Cerebellum (tissue), 4 donors: ENCODE measurements at places on chromosomes 2 and 18. TPM values are rescaled to one million over a fixed set of nuclear protein-coding genes. Genes with fewer than 3 reads are reported as not detected.

DNA sequence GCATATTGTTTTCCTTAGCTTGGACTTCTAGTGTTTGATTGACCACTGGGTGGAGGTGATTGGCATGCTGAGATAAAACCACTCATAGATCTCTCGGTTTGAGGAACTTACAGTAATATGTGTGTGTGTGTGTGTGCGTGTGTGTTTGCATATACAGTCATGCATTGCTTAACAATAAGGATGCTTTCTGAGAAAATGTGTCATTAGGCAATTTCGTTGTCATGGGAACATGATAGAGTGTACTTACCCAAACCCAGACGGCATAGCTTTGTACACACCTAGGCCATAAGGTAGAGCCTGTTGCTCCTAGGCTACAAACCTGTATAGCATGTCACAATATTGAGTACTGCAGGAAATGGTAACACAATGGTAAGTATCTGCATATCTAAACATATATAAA, 167.3 kb downstream of the NYAP2 start:
- no peak for DNase-seq

DNA sequence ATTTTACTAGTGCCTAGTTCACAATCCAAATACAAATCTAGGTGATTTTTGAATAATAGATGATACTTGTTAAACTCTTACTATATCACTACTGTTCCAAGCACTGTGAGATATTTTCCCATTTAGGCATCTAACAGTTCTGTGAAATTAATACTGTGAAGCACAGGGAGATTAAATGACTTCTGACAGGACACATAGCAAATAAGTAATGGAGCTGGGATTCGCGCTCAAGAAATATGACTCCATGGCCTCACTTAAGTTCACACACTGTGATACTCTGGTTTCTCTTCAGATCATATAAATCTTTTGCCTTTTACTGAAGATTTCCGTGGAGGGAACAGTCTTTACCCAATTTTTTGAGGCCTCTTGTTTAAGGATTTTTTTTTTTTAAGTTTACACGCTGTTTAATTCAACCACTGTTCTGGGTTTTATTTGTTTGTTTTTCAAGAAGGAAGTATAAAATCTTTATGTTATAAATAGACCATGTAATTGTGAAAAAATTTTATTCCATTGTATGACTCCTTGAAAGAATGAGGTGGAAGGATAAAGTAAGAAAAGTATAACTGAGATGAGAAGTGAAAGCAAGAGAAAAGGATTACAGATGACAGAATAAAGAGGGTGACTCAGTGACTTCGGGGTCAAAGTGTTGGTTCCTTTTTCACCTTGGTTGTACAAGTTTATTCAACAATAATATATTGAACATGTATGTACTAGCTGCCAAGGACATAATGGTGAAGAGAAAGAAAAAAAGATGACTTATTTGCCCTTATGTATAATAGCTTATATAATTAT, 30.2 kb downstream of the RBM45 start:
- DNase-seq, result no peak

DNA sequence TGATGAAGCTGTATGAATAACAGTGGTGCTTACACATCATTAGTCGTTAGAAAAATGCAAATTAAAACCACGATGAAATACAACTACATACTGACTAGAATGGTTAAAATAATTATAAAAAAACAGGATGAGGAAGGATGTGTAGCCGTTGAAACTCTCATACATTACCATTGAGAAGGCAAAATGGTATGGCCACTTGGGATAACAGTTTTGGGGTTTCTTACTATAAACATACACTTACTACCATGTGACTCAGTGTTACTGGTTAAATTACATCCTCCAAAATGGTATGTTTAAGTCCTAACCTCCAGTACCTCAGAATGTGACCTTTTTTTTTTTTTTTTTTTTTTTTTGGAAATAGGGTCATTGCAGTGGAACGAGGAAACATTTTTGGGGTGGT, 58.4 kb downstream of the UBE2E3 start:
- no peak for DNase-seq

DNA sequence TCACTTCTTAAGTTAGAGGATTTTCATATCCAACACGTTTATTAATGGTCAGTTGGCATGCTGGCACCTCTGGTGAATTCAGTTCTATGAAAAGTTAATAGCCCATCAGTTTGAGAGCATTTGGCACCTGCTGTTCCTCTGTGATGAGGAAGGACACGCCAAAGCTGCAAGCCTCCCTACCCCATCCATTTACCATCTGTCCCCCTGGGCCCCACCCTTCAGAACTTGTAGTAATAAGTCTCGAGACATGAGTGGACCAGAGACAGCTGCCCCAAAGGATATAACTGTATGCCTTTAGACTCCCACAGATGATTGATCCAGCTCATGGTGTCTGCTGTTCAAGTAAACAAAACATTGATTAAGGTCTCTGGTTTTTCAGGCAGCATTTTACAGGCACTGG, 6.3 kb downstream of the OST4 start:
- DNase-seq, result no peak

GRCh38 chr18:31039426-31039825, 3.1 kb downstream of the DSC3 start:
- no peak for DNase-seq

- no peak for DNase-seq
Measured at GRCh38 chr2:230754200-230754599, 41.6 kb downstream of the CAB39 start.

DNA sequence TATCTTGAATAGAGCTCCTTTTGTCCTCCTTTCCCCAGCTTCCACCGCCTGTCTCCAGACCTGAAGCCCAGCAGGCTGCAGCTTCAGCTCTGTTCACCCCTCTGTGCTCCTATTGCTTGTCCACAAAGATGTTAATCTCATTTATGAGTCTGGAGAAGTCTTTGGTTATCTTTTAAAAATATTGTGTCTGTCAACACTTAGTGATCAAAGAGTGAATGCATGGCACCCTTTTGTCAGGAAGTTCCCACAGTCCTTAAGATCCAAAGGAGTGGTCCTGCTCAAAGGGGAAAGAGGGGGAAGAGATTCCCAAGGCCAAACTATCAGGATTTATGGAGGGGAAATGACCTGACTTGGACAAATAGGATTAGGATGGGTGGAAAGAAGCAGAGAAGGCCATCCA, 118.9 kb downstream of the ACAA2 start:
- DNase-seq, result no peak

GRCh38 chr18:1370552-1370951, 465.9 kb downstream of the ADCYAP1 start:
- DNase-seq, result no peak

DNA sequence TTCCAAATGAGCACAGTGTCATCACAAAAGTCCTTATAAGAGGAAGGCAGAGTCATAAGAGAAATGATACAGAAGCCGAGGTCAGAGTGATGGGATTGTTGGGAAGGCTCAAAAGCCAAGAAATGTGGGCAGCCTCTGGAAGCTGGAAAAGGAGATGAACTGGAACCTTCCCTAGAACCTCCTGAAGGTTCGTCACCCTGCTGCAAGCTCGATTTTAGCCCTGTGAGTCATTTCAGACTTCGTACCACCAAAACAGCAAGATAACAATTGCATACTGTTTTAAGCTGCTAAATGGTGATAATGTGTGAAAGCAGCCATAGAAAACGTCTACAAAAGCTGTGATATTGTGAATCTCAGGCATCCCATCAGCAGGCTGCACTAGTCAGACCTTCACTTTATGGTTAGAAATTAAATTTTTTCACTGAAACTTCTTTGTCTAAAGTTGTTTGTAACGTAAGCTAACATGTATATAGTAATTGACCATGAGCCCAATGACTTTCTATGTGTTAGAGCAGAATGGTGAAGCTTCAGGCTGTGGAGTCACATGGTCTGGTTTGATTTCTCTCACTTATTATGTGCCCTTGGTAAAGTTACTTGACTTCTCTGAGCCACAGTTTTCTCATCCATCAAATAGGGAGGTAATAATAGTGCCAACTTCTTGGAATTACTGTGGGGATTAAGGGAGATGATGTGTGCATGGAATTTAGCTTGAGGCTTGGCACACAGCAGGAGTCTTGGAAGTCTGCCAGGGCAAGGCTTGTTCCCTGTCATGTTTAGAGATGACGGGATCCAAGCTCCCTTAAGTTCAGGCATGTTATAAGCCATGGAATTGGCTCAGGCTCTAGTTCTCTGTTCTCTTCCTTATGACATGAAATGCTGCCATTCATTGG, 132.0 kb upstream of the CCDC195 start:
- no peak for DNase-seq

- DNase-seq, result no peak
Measured at GRCh38 chr2:173075056-173075780, 428 bp upstream of the MAP3K20 start.

- no peak for DNase-seq
Measured at GRCh38 chr2:18339326-18339725, 221.1 kb downstream of the RDH14 start.

DNA sequence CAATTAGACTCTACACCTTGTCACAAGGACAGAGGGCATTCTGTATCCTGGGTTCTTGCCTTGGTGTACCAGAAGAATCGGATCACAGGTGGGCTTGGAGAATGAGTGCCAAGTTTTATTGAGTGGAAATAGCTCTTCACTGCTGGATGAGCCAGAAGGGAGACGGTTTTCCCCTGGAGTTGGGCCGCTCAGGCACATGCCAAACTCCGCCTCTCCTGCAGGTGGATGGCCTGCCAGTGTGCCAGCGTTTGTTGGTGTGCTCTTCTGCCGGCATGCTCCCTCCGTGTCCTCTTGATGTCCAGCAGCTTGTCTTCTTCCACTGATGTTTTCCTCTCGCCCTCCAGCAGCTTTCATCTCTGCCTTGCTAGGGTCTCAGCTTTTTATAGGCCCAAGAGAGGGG, 115.5 kb upstream of the RAB27B start:
- no peak for DNase-seq

GRCh38 chr2:241136191-241136590, 13.1 kb downstream of the PASK start:
- DNase-seq, result no peak

DNA sequence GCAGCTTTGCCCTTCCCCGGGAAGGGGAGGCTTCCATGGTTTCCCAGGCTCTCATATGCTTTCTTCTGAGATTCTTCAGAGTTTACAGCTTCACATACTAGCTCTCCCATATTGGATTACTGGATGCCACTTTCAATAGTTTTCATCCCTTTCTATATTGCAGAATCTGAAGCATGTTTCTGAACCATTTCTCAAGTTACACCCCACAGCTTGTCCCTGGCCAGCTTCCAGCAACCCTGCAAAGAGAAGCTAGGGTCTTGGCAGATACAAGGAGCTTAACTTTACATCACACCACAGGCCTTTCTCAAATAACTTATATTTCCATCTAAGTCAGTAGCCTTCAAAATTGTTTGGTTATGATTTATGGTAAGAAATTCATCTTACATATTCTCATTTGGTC, 39.6 kb downstream of the LHCGR start:
- DNase-seq, result no peak

- DNase-seq, result no peak
Measured at GRCh38 chr2:226999661-227000060, 163.8 kb downstream of the RHBDD1 start.

GRCh38 chr2:65541773-65542172, 109.4 kb upstream of the SPRED2 start:
- no peak for DNase-seq

DNA sequence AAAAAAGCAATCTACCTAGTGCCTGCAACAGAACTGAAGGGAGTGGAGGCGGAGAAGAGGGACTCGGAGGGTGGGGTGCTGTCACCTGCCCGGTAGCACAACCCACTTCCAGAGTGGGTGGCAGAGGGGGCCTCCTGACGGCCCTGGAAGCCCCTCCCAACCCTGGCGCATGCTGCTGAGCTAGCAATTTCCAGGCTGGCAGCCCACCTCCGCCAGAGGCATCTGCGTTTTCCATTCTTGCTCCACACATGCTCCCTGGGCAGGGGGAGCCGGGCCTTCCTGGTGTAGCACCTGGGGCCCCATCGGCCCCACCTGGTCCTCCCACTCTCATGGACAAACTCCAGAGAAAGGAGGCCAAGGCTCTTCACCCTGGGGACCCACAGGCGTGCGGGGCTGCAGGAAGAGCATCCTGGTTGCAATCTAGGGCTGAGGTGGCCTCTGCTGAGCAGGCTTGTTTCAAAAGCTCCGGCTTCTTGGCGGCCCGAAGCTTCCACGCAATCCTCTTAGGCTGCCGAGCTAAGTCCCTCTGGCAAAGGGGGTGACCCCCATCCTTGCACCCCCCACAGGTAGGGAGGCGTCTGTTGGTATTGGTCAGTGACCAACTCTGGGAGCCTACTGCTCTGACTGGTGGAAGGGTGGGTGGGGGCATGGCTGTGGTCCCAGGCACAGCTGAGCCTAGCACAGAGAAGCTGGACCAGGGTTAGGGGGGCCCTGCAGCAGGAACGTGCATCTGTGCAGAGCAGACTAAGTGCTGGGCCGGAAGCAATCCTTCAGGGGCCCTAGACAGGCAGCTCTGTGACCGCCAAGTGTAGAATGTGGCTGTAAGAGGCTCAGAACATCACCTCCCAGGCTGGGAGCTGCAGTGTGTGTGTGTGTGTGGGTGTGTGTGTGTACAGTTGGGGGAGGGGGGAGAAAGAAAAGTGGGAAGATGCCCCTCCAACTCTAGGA, 2.6 kb downstream of the HS6ST1 start:
- DNase-seq, result peak; percentile 8

DNA sequence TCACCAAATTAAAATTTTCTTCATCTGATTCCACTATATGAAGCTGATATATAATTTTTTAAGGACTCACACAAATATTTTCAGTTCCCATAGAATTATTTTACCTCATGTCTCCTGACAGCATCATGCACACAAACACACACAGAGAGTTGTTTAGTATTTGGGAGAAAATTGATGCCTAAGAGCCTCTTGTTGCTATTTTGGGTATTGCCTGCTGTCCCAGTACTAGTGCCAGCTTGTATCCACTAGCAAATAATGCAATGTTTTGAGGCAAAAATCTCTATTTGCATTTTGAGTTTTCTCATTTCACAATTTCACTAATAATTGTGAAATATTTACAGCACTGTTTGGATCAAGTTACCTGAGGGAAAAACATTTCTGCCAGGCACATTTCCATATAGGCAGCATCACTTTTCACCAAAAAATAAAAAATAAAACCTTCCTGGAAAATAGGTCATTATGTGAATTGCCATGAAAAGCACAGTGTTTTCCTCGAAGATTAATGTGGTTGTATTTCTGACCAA, 328.2 kb downstream of the KCNJ3 start:
- DNase-seq, result peak; percentile 79

Gene CHAC2
- 2.4 TPM for total RNA-seq

Gene WDR75
- total RNA-seq, result 79.7 TPM

Gene C1GALT1C1L
- 0.27 TPM for total RNA-seq

Gene ANKRD53
- 2.3 TPM for total RNA-seq

Gene HOXD10
- total RNA-seq, result not detected

Gene PROM2
- 3.0 TPM for total RNA-seq

Gene UGT1A7
- not detected for total RNA-seq

Gene L3MBTL4
- 2.9 TPM for total RNA-seq

Gene FOXI3
- total RNA-seq, result 0.36 TPM
